ENCODE measurements at places on chromosomes 12 and 14.
A peak's percentile ranks its signal among the peaks of the same experiment; 100 is the strongest.

- peak; percentile 66 for DNase-seq
Observed at GRCh38 chr14:68779761-68780323, 13.0 kb downstream of the ZFP36L1 start.

DNA sequence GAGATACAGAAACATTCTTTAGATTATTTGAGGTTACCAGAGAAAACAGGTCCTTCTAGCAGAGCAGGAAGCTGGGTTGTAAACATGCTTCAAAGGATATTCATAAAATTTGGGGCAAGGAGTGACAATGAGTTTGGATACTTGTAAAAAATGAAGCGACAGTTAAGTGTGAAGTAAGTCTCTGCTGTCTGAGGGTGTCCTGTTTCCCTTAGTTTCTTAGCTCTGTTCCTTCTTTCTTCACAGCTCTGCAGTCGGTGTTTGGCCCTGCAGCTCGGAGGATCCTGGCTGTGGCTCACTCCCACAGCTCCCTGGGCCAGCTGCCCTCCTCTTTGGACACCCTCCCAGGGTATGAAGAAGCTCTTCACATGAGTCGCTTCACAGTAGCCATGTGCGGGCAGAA is 10.8 kb downstream of the TMEM52B start:
- peak; percentile 63 for DNase-seq

GRCh38 chr12:101172316-101172715 is 37.7 kb downstream of the SLC5A8 start:
- no peak for DNase-seq

DNA sequence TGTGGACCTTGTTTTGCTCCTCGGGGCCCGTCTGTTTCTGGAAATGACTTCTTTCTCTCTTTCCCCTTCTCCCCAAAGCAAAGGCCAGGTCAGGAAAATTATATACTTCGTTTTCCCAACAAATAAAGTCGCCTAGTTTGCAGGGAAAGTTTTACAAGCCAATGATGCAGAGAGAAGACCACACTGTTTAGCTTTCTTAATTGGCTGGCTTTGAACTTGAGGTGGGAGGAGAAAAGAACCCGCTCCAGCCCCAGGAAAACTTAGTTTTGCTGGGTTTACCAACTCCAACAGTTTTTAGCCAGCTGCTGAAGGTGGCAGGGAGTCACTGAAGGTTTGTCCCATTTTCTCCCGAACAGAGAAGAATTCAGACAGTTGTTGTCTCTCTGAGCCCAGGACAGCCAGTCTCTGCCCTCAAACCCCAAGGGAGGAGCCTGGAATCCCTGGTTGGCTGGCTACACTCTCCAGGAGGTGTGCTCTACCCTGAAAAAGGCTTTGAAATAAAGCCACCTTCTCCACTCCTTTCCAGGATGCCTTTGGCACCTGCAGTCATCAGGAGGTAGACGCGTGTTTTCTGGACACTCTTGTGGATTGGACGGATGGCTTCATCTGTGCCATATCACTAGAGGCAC is 24.8 kb downstream of the BCL11B start:
- DNase-seq: no peak

DNA sequence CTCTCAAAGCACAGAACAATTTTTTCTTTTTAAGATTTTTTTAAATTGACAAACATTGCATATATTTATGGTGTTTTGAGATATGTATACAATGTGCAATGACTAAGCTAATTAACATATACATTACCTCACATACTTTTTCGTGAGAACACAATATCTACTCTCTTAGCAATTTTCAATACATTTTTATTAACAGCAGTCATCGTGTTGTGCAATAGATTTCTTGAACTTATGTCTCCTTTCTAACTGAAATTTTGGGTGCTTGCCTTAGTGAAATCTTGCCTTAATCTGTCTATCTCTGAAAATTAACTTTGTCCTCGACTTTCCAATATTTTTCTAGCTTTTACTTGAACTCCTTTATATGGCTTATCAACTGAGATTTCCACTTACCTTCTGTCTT is 6.8 kb downstream of the OR10A7 start:
- DNase-seq: no peak

- peak; percentile 30 for DNase-seq
Observed at GRCh38 chr14:74488786-74489397, 4.2 kb downstream of the NPC2 start.

GRCh38 chr14:61153914-61154545 is 127.1 kb downstream of the TMEM30B start:
- DNase-seq: no peak

- DNase-seq: no peak
Observed at GRCh38 chr14:103555559-103556337, 6.7 kb downstream of the BAG5 start.

GRCh38 chr14:96205059-96205977 is 679 bp downstream of the BDKRB2 start:
- DNase-seq: no peak

- DNase-seq: no peak
Observed at GRCh38 chr12:129106772-129107171, 253.5 kb downstream of the GLT1D1 start.

DNA sequence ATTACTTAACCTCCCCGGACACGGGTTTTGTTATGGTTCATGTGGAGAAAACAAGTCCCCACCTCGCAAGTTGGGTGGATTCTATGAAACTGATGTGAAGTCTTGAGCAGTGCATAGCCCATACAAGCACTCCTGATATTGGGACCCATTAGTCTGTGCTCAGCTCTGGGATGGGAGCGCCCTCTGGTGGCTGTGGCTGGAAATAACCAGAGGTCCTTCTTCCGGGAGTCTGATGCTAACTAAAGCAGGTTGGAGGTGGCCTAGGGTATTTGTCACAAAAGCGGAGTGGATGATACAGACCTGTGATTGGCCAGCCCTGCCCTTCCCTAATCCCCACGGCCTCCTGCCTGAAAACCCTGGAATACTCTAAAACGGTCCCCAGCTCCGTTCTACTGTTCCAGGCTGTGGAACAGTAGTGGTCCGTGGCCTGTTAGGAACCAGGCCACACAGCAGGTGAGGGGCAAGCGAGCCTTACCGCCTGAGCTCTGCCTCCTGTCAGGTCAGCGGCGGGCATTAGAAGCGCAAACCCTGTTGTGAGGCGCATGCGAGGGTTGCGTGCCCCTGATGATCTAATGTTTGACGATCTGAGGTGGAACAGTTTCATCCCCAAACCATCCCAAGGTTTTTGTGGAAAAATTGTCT is 6.4 kb downstream of the SLC48A1 start:
- peak; percentile 91 for DNase-seq

GRCh38 chr12:51844854-51845253 is 3.7 kb downstream of the FIGNL2 start:
- DNase-seq: no peak

GRCh38 chr12:1533602-1534304 is 60.6 kb downstream of the FBXL14 start:
- DNase-seq: peak; percentile 80

- no peak for DNase-seq
Observed at GRCh38 chr14:85634205-85634604, 104.3 kb downstream of the FLRT2 start.

- DNase-seq: no peak
Observed at GRCh38 chr12:50249464-50250182, 33.7 kb downstream of the LIMA1 start.

DNA sequence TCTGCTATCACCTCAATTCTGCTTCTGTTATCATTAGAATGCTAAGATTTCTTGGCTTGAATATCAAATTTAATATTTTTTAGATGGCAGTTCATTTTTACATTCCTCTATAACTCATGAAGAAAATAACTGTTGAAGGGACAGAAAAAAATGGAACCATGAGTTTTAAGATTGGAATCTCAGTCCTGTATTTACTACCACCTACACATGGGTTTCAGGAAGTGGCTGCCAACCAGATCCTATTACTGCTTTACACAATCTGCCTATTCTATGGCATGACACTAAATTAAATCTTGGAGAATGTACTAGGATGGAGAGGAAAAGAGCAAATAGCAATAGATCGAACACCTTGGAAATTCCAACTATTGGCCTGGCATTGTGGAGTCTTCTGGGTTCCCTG is 140.8 kb downstream of the DUSP6 start:
- DNase-seq: no peak

GRCh38 chr12:49952391-49953055 is 2.0 kb downstream of the AQP2 start:
- DNase-seq: no peak

DNA sequence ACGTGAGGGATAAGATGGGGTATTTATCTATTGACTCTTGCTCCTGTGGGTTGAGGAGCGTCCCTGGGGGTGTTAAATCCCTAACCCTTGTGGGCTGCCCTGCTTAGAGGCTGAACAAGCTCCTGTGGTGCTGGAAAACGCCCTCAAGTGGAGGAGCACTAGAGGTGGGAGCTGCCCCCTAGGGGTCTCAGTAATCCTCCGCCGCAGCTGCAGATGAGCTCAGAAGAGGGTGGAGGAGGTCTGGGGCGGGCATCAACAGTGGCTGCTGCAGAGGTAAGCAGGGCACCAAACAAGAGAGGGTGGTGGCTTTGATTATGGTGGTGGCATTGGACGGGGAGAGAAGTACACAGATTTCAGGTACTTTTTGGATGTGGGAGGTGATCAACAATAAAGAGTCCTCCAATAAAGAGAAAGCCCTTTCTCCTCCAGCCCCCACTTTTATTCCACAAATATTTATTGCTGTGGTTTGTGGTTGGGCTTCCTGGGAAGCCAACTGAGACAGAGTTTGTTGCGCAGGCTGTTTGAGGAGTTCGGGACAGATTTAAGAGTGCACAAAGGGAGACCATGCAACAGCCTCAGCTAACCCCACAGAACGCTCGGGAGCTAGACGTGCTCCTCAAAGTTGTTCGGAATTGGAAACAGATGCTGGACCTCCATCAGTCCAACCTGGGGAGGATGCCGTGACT is 179.9 kb downstream of the ADCK1 start:
- no peak for DNase-seq

DNA sequence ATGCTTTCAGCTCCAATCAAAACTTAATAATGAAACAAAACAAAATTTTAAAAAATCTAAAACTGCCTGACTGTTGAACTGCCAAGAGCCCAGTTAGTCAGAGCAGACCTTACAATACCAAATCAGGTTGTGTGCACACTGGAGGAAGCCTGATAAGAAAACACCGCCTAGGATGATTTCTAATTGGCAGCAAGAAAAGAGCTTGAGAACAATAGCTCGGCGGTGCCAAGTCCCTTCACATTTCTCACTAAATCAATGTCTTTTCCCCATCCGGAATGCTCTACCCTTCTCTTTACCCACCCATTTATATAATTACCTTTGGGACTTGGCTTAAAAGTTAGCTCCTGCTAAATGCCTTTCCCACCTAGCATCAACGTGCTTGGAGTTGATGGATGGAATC is 256.7 kb downstream of the C12orf75 start:
- no peak for DNase-seq

- no peak for DNase-seq
Observed at GRCh38 chr12:21615431-21615830, 10.8 kb upstream of the GYS2 start.

GRCh38 chr14:90574188-90575131 is 177.6 kb downstream of the CALM1 start:
- DNase-seq: no peak

GRCh38 chr14:94374116-94374515 is 14.3 kb downstream of the SERPINA1 start:
- no peak for DNase-seq
